ENCODE measurements at places on chromosomes 12 and 14.

DNA sequence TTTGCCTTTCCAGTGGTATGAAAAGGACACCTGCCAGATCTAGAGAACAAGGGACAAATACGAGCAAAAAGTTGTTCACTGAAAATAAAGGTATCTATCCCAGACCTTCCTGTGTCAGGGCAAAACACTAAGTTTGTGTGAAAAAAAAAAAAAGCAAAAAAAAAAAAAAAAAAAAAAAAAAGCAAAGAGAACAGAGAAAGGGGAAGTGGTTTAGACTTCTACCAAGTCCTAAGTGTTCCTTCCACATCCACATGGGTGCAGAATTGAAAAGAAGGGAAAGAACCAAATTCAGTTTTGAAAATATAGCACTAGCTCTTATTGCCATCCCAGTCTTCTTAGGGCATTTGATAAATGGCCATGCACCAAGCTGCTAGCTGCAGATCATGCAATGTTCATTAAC is 41.7 kb downstream of the ZCRB1 start:
- no peak for DNase-seq

DNA sequence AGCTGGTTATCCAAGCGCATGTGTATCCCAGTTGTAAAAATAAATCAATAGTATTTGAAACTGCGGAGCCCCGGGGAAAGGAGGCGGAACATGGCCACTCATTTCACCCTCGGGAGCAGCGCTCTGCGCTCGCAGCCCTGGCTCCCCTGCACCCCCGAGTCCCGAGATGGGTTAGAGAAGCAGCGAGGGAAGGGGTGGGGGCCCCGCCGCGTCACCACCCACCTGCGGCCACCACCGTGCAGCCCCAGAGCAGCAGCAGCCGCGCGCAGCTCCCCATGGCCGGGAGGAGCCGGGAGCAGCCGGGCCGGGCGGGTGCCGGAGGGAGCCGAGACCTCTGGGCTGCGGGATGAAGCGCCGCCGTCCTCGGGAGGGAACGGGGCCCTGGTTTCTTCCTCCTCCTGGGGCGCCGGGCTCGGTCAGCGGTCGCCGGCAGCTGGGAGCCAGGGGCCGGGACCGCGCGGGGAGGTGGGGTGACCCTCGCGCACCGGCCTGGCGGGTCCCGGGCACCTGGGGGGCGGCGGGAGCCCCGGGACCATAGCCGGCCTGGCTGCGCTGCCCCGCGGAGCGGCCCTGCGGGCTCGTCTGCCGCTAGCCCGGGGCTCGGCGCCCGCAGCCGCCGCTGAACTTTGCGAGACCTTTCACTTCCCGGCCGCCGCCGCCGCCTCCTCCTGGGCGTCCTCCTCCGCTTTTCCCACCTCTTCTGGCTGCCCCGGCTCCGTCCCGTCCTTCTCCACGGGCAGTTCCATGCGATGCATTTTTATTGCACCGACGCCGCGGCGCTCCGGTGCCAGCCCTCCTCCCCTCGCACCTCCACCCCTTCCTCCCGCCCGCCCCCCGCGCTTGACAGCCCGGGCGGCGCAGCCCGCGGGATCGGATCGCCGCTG is at the start of gene NTN4:
NTN4 (minus strand) TSS at position 732 of the 884 bp plus-strand sequence; CDS start at position 277, 455 bp downstream.
- no peak for DNase-seq

DNA sequence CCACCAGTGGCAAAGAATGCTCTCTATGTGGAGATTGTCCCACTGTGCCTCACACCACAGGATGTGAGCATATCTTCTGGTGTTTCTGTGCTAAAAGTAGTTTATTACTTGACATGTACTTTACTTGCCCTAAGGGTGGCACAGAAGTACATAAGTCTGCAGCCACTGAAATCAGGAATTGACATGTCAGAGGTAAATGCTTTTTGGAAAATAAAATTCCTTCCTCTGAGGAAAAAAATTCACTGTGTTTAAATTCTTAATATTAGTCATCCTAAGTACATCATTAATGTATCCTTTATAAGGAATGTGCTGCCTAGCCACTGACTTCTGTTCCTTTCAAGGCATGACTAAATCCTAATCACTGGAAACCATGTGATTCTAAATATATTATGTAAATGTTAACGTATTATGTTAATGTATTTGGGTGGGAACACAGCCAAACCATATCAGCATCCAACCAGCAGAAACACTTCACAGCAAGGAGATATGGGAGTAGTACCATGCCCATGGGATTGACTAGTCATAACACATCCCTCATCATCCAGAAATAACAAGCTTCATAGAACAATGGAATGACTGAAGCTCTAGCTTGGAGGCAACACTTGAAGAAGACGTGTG is 239.7 kb upstream of the PPFIA2 start:
- no peak for DNase-seq

GRCh38 chr14:91125271-91125660 is 11.4 kb downstream of the DGLUCY start:
- no peak for DNase-seq

DNA sequence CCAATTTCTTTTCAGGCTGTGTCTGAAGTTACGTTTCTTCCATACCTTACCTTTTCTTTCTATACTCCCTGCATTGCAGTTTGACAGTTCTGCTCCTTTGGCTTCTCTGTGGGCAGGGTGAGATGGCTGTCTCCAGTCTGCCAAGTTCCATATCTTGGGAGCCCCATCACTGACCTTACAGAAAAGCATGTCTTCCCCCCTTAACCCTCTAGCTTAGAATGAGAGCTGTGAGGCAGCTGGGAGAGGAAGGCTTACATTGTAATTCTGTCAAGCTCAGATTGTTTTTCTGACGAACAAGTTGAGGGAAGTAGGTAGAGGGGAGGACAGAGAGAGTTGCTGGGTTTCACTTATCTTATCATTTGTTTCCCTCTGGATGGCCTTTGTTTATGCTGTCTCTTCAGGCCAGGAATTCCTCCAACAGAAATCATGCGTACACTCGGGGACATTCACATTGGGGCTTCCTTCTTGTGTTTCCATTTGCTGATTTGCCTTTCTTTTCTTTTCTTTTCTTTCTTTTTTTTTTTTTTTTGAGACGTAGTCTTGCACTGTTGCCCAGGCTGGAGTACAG is 9.3 kb downstream of the DAAM1 start:
- no peak for DNase-seq

- DNase-seq: no peak
Observed at GRCh38 chr12:26870491-26871419, 37.8 kb upstream of the ITPR2 start.

Data from SW 1271 (cell line).